Non-pigmented ciliary epithelial cell (primary cell): ENCODE measurements at places on chromosomes 13 and 19.

DNA sequence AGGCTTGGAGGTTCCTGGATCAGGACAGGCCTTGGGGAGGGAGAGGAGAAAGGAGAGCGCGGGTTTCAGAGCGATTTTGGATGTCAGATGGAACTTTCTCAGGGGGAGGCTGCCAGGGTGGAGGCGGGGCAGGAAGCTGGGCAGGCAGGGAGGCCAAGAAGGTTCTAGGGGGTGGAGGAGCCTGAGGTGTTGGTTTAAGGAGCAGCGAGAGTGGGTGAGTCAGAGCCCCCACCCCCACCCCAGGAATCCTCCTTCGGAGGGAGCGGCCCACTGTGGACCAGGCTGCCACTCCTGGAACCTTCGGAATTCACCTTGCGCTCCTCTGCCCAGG, 15.9 kb upstream of the NOP53 start:
- peak; percentile 49 for DNase-seq

- no peak for DNase-seq
Measured at GRCh38 chr19:4046946-4047683, 19.6 kb downstream of the ZBTB7A start.

DNA sequence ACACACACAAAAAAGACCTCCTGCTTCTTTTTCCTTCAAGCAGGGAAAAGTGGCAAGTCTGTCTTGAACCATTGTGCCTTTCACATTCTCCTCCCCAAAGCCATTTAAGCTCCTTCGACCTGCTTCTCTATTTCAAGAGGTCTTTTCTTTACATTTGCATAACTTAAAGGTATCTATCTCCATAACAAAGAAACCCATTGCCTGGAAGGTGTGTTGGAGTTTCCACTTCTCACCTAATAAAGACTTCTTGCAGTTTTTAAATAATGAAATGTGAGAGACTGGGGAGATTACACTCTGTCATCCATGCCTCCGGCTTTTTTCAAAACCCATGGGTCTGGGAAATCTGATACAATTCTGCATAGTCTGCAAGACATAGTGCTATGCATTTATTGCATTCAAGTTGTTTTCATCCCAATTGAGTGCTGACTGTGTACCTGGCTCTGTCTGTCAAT, 41.8 kb upstream of the NBEA start:
- no peak for DNase-seq

DNA sequence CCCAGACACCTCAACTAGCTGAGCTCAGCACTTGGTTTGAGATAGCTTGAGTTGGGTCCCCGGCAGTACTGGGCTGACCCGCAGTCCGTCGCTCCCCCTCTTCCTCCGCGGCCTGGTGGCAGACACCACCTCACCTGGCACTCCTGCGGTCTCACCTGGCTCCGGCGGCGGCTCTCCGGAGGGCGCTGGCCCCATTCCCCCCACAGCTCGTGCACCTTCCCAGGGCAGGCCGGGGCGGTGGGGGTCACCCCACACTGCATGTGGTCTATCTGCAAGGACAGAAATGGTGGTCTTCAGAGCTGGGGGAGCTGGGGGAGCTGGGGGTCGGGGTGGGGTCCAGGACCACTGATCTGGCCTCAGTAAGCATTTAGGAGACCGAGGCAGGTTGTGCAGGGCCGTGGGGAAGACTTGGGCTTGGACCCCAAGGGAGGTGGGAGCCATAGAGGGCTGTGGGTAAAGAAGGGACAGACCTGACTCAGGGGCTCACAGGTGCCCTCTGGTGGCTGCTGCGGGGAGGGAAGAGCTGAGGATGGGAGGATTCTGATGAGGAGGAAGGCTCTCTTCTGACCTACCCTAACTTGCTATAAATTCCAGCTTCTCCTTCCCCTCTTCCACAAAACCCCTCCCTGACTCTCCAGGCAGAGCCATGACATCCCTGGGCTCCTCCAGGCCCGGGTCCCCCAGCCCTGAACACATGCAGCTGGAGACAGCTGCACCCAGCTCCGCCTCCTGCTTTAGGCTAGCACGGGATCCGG, 6.7 kb upstream of the PLIN4 start:
- DNase-seq: no peak

- DNase-seq: no peak
Measured at GRCh38 chr19:3678188-3678587, 22.1 kb downstream of the PIP5K1C start.

DNA sequence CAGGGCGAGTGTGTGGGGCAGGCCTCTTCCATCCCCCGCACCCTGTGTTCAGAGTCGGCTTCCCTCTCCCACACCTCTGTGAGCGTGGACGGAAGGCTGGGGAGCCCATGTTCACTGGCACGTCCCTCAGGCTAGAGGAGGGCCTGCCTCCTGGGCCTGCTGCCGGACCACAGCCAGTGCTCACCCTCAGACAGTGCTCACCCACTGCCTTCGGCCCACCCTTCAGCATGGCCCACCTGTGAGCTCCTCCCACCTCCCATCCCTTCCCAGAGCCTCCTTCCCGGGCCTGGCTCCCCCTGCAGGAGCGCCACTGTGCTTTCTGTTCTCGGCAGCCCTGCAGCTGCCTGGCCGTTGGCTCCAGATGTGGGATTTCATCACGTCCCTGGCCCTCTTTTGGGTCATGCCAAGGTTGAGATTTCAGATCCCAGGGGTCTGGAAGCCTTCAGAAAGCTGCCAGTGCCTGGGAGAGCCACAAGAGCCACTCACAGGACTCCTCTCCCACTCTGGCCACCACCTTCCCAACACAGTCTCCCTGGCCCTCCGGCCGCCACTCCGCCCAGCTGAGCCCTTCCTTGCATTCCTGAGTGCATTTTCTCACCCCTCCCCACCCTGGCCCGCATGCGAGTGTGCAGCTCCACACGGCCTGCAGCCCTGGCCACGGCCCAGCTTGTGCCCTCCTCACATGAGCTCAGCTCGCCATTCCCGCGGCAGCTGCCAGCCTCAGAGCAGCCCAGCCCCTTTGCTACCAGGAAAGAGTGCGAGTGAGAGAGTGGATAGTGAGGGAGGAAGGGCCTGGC, 25.3 kb downstream of the CAPN12 start:
- no peak for DNase-seq

DNA sequence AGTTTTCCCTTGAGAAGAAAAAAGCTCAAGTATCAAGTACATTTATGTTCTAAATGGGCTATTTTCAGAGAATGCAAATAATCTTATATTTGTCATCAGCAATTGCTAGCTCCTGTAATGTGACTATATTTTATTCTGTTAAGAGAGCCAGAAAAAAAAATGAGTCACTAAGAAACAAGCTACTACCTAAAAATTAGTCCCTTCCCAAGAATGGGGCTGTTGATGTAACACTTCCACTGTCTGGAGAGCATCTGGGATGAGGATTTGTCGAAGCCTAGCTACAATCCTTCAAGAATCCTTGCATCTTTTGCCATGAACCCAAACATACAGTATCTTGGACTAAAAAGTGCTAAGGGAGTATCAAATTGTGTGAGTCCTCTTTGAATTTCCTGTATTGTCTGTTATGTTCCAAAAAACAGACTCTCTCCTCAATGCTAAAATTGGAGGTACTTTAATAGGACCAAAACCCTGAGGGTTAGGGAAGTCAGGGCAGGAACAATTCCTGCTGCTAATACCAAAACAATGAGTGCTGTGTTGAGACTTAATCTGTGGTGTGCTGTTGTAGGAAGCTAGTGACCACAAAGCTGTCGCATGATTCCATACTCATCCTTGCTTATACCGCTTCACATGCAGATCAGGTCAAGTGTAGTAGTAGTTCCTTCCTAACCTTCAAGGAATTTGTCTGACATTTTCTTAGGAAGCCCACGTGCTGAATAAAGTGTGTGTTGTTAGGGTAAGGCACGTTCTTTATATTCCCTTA, 4.9 kb upstream of the ZC3H13 start:
- no peak for DNase-seq

- no peak for DNase-seq
Measured at GRCh38 chr13:52155177-52155576, 4.2 kb downstream of the NEK3 start.

DNA sequence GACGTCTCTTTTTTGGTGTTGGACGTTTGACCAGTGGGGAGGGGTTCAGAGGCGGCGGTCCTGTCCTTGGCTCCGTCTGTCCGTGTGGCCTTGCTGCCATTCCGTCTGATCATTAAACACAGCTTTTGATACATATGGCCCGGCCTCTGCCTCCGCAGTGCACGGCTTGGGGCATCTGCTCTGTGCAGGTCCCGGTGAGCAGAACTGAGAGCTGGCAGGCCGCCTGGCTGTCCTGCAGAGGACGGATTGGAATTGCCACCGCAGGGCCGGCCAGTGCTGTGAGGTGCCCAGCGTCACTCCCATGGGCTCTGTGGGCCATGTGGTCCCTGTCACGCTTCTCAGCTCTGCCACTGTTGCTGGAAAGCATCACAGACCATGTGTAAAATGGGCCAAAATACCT, 5.4 kb upstream of the TMPRSS9 start:
- DNase-seq: no peak
